ENCODE measurements at places on chromosomes 13 and 19.

DNA sequence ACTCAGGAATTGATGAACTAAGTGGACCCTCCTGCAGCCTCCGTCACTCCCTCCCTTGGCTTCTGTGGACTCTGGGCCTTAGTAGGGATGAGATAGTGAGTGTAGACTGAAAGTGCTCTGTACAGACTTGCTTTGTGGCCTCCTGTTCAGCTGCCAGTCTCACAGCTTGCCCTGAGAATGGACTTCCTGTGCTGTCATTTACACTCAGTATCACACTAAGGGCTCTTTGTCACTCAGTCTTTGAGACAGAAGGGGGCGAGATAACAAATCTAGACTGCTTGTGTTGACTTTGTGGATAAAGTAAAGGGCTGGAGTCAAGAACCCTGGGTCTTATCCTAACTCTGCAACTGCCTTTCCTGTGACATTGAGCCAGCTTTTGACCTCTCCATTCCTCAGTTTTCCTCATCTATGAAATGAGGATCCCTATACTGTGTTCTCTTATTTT is 21.0 kb upstream of the SPRY2 start:
- DNase-seq: no peak

DNA sequence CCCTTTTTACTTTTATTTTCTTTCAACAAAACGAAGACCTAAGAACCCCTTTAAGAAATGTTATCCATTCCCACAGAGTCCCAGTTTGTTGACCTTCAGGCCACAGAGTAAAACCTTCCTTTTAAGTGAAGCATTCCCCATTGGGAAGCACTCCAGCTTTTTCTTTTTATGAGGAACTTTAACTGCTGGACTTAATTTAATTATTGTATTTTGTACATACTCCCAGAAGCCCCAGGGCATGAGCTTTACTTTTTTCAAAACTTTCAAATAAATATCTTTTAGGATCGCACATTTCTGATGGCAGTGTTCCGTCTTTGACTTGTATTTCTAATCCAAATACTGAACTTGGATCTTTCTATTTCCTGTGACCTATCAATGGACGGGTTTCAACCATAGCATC is 68.9 kb downstream of the ZIC5 start:
- no peak for DNase-seq

DNA sequence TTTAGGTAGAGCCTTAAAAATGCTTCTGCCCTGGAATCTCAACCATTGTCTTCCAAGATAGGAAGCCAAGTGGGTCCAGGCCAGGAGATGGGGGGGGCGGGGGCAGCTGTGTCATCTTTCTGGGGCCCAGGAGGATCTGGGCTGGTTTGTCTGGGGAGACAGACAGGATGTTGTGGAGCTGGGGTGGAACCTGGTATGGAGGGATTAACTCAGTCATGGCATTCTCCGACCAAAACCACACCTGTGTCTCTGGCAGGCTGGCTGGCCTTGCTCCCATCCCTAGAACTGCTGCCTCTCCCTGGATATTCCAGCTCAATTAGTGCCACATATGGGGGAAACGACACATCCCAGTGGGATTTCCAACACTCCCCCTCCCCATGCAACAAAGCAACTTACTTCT is 2.7 kb upstream of the MAP2K7 start:
- no peak for DNase-seq

DNA sequence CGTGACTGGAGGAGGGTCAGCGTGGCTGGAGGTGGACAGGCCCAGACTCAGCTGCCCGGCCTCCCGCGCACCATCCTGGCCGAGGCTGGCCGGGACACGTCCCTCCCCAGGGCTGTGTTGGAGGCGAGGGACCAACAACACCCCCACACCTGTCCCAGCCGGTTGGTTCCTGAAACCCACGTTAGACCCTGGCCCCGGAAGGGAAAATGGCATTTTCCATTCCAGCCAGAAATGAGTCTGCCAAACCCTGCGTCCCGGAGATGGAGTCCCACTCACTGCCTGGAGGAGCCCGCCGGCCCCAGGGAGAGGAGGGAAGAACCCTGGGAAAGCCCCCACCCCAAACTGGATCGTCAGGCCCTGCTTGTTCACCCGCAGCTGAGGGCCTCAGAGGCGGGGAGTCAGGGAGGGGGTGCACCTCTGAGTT is 4.8 kb upstream of the WDR18 start:
- DNase-seq: no peak

- DNase-seq: no peak
Observed at GRCh38 chr13:44281252-44282000, 92.2 kb upstream of the SERP2 start.

- DNase-seq: no peak
Observed at GRCh38 chr13:55410398-55411330, 1730.1 kb upstream of the PRR20A start.

DNA sequence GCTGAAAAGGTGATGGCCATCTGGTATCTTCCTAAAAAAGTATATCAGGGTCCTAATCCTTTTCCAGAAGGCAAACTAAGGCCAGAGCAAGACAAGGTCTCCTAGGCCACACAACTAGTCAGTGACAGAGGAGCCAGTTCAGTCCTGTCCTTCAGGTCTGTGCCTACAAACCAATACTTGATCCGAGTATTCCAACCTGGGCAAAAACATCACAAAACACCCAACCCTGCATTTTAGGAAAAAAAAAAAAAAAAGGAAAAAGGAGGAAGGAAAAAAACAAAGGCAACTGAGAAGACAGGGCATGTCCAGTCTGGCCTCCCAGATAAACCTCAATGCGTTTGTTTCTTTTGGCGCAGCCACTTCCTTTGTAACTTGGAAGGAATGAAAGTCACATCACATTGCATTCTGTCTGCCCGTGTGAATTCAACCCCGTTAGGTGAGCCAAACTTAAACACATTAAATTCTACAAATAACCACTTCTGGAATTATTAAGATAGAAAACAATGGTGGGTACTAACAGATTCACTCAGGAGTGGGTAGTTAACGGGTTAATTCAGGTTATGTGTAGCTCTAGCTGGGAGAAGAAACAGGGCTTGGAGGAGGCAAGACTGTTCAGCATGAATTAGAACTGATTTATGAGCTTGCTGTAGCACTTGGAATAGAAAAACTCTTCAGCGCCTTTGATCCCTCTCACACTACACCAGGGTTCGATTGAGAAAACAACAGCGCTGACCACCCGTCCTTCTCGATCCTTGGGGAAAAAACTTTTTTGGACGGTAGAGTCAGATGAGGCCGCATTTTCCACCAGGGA is 43.0 kb upstream of the HNRNPA1L2 start:
- DNase-seq: no peak

GRCh38 chr13:102020611-102021216 is 381.1 kb downstream of the FGF14 start:
- no peak for DNase-seq

DNA sequence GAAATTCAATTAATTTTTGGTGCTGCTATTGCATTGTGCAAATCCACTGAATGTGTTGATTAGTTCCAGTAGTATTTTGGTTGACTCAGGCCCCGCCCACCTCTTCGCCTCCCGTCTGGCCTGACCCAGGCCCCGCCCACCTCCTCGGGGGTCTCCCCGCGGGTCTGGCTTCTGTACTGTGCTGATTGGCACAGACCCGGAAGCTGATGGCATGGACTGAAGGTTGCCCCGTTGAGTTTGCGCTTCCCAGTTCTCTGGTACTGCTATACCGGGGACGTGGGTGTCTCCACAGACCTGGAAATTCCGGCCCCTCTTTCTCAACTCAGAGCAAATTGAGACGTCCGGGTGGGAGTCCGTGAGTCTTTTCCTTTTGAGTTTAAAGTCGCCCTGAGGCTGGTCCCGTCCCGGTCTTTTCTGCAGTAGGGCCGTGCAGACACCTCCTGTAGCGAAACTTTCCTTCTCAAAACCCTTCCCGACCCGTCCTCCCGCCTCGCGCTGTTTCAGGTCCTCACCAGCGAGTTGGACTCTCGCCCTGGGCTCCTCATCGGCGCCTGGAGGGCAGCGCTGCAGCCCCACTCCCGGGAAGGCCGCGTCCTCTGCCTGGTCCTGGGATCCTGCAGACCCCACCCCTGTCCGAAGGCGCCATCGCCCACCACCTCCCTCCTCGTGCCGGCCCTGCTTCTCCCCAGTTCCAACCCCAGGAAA is 14.8 kb downstream of the ZNF701 start:
- DNase-seq: no peak

DNA sequence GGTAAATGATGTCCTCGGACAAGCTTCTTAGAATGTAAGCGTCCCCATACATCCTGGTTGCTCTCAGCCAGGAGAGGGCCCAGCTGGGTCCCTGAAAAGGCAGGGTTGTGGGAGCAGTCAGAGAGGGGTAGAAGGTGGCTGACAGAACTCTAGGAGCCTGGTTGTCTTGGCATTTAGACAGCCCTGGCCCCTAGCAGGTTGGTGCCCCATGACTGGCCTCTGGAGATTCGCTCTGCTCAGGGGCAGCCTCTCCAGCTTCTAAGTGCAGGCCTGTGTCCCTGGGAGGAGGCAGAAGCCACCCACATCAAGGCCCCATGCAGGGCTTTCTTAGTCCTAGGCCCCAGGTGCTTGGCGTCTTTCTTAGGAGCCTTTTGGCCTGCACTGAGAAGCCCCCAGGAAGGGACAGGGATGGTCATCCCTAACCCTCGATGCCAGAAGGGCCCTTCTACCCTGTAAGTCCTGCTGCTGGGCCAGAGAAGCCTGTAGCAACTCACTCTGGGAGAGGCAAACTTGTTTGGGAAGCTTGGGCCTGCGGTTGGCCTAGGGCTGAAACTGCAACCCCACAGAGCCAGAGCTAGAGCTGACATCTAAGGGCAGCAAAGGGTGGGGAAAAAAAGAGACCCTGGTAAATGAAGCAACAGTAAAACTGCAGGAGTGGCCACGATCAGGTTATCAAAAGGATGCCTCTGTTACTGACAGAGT is 2.8 kb upstream of the CDX2 start:
- no peak for DNase-seq
